ENCODE measurements at places on chromosomes 16 and 17.

GRCh38 chr17:60395508-60396065 is 3.7 kb upstream of the USP32 start:
- no peak for DNase-seq

DNA sequence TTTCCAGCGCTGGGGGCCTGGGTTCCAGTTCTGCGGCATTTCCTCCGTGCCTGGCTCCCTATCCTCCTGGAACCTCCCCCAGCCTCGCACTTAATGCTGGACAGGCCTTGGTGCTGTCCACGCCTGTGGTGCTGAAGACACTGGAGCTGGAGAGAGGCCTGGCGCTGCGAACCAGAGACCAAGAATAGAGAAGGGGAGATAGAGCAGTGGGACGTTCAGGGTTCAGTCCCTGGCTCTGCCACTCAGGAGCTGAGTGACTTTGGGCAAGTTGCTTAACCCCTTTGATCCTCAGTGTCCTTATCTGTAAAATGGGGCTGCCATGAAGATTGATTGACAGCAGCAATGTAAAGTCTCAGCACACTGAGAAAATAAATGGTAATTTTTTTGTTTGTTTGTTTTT is 11.9 kb downstream of the SBK1 start:
- no peak for DNase-seq

- DNase-seq, result no peak
Measured at GRCh38 chr16:89345642-89346150, 128.2 kb downstream of the ZNF778 start.

DNA sequence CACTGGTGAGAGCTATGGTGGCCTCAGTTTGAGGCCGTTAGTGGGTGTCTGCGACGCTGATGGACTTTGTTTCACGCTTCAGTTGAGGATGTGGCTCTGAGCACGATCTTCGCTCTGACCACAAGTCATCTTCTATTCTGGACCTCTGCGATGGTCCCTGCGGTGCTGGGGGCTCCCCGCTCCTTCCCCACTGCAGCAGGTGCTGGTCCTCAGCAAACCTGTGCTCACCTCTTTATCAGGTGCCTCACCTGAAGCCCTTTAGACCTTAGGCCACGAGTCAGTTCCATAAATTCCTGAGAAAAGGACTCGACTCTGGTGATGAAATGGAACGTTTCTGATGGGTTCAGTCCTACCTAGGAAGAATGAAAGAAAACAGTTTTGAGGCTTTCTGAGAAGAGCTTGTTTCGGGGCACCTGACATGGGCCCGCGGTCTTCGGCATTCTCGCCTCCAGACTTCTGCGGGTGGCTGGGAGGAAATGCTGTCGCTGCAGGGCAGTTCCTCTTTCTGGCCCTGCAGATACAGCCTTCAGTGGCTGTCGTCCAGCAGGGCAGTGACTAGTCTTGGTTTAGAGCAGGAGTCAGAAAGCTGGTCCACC is 4.7 kb downstream of the KCTD5 start:
- DNase-seq, result no peak

GRCh38 chr17:82424001-82424862 is 5.8 kb upstream of the OGFOD3 start:
- DNase-seq, result peak; percentile 29

All from activated effector memory CD4-positive, alpha-beta T cell treated with Interleukin-2 at 50 U/mL for 16 hours (primary cell).